ENCODE measurements at places on chromosomes 7 and 10. TPM values are rescaled to one million over a fixed set of nuclear protein-coding genes. Genes with fewer than 3 reads are reported as not detected.

The FGFR2 gene
- not detected for total RNA-seq

The C10orf53 gene
- not detected for total RNA-seq

The TMEM176A gene
- total RNA-seq: not detected

The GBF1 gene
- total RNA-seq: 52.1 TPM

- peak; percentile 70 for DNase-seq
These were observed 320.7 kb downstream of the SUGCT start for GRCh38 chr7:40455485-40455884.

GRCh38 chr7:55969391-55969790 lies 5.0 kb downstream of the NIPSNAP2 start:
- no peak for DNase-seq

DNA sequence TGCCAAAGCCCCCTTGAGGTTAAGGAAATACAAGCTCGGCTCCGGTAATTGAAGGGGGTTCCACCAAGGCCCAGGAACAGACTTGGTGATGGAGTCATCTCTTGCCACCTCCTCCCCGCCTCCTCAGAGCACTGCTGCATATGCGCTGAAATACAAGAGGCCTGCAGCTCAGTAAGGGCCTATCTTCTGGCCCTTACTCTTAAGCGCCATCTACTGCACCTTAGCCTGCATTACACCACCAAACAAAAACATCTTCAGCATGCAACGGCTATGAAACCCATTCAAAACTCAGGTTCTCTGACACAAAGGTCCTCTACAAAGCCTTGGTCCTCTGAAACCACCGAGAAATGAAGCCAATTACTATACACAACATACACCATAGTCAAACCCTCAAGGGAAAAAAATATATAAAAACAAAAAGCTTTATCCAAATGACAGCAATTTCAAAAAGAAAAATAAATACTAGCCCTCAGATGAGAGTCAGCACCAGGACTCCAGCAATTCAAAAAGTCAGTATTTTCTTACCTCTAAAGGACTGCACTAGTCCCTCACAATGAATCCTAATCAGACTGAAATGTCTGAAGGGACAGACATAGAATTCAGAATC lies 176.8 kb upstream of the TBX20 start:
- DNase-seq: peak; percentile 2

DNA sequence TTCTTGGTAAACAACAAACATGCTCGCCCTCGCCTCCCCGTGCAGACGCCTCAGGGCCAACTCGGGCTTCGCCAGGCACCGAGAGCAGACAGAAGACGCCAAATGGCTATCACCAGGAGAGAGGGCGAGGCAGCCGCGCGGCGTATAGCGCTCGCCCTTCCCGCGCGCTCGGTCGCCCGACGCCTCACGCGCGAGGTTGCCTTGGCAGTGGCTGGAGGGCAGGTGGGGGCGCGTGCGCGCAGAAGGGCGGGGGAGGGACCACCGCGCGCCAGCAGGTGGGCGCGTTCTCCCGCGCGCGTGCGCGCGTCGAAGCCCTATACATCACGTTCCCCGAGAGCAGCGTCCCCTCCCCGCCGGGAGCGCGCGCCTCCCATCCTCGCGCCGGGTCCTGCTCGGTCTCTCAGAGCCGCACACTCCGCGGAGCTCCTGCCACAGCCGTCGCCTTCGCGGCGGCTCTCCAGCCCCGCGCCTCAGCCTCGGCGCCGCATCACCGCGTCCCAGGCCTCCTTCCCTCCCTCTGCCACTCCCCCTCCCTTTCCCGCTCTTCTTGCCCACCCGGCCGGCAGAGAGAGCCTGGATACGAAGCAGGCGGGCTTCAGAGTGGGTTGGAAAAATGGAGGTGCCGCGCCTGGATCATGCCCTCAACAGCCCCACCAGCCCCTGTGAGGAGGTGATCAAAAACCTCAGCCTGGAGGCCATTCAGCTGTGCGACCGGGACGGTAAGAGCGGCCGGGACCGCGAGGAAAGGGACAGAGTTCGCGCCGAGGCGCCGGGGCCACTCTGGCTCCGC lies at the start of gene PHYHIPL:
TSS of gene PHYHIPL (plus strand) at position 403 of the 790 bp plus-strand sequence. CDS start at position 614, 211 bp downstream.
- no peak for DNase-seq

- DNase-seq: no peak
These were observed 139.5 kb downstream of the IDE start for GRCh38 chr10:92434385-92434784.

- DNase-seq: no peak
These were observed 105.6 kb downstream of the AHR start for GRCh38 chr7:17404006-17404405.

DNA sequence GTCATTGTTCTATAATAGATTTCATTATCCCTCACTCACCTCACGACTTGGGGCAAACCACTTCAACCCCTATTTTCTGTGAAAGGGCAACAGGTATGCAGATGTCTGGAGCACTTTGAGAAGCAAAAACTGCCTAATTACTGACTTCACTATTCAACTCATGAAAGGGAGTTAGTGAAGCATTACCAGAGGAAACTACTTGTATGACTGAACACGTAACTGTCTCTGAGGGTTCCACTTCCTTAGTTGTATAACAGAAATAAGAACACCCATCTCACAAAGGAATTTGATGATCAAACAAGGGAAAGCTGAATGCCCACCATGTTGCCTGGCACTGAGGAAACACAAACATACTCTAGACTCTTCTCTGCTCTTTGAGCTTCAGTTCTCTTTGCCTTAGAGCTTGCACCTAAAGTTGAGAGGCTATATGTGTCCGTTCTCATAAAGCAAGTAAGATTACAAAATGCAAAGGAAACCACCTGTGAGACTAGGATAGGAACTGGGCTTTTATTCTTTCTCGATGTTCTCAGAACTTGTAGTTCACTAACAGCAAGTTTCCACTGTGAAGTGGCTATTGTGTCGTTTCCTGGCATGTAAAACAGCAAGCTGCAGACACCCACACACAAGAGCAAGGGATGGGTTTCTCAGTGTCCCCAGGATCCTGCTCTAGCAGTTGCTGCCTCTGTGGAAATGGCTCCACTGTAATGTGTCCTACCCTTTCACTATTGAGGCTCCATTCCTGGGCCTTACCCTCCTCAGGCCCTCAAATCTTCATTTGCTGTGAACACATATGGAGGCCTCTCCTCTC lies 2.6 kb downstream of the TMEM243 start:
- DNase-seq: no peak

GRCh38 chr7:89103564-89103963 lies 308.0 kb upstream of the TEX47 start:
- no peak for DNase-seq

DNA sequence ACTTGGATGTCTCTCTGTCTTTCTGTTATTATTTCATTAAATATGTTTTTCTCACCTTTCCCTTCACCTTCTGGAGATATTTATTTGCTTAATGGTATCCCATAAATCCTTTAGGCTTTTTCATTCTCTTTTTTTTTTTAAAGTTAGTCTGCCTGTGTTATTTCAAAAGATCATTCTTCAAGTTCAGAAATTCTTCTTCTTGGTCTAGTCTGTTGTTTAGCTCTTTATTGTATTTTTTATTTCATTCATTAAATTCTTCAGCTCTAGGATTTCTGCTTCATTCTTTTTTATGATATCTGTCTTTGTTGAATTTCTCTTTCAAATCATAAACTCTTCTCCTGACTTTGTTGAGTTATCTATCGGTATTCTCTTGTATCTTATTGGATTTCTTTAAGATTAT lies 312.1 kb upstream of the KAT6B start:
- DNase-seq: no peak

DNA sequence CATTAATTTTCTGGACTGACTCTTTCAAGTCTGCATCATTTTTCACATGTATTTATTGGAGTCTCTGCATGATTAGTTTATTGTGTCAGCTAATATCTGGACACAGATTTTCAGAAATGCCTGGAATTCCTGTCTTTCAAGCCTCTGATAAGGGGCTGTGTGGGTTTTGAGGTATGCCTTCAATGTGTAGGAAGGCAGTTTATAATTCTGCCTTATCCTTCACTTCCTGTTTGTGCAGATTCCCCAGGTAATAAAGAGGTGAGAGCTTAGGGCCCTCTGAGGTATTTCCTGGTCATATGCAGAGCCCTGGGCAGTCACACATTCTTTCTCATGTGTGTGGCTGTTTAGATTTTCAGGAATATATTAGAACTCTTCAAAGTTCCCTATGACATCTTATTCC lies 79.4 kb upstream of the PRKCQ start:
- DNase-seq: no peak

GRCh38 chr10:36118314-36118713 lies 476.2 kb upstream of the FZD8 start:
- no peak for DNase-seq

GRCh38 chr10:116216676-116217075 lies 56.3 kb downstream of the GFRA1 start:
- no peak for DNase-seq

DNA sequence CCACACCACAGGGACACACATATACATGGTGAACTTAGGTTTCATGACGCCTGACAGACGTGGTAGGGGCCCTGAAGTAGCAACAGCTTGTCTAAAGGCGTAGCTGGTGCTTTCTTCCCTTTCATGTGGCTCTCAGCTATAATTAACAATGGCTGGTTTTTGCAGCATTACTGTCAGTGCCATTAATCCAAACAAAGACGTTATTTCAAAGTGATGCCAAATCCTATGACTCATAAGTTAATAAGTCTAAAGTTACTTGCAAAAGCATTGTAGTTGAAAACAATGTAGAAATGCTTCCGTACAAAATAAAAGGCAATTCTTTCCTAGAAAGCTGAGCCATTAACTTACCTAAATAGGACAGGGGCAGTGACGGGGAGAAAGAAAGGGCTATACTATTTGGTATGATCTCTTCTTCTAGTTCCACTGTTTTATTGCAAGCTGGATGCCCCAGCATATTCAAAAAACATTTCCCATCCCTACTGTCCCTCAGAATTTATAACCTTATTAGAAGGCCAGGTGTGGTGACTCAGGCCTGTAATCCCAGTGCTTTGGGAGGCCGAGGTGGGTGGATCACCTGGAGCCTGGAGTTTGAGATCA lies 105.4 kb downstream of the ODAD2 start:
- no peak for DNase-seq

DNA sequence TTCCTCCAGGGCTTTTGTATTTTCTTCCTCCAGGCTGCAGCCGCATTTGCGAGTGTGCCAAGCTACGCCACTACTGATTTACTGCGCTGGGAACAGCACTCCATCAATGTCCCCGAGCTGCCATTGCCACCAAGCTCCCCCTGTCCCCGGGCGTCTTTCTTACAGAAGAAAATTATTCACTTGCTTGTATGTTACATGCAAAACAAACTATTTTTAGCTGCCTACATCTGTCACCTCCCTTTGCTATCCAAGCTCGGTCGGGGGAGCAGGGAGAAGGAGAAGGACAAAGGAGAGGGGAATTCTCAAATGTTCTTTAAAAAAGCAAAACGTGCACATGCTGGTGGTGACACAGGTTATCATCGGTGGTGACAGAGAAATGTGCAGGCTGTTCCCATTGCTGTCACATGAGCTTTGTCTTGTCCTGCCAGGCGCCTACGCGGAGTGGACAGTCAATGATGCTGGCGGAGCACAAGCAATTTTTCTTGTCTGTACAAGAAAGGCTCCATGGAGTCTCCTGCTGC lies 93.1 kb downstream of the ADARB2 start:
- DNase-seq: no peak

DNA sequence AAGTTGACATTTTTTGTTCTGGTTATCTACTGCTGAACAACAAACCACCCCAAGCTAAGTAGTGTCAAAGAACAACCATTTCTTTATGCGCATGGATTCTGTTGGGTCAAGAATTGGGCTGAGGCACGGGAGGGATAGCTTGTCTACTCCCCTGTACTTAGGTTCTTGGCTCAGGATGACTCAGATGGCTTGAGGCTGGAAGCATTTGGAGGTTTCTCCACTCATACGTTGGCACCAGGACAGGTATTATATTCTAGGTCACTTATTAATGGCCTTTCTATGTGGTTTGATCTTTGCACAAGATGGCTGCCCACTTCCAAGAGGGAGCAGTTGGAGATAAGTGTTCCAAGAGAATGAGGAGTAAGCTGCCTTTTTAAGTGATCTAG lies 11.8 kb upstream of the TFAM start:
- no peak for DNase-seq

DNA sequence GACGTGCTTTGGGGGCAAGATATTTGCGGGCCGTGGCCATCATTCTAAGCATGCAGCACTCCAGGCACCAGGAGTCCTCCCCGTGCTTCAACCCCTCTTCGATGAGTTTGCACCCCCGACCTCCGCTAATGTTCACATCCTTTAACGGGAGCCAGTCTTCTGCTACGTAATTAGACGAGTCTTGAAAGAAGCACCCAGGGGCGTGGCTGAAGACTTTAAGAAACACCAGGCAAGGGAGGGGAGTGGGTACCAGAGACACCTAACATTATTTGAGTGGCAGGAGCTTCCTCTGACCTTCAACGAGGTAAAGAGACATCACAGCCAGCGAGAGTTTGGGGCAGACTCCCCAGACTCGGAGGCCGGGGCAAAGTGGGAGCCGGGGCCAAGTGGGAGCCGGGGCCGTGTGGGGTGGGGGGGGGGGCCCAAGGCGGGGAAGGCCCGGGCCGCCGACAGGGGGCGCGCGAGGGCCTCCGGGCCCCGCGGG lies 31.1 kb upstream of the TOMM7 start:
- DNase-seq: peak; percentile 19

Data from fibroblast of the aortic adventitia (primary cell).